ENCODE measurements at places on chromosomes 3 and 15. TPM values are rescaled to one million over a fixed set of nuclear protein-coding genes. Genes with fewer than 3 reads are reported as not detected.

- DNase-seq: no peak
These were observed 28.6 kb upstream of the SEMA3F start for GRCh38 chr3:50126287-50127211.

DNA sequence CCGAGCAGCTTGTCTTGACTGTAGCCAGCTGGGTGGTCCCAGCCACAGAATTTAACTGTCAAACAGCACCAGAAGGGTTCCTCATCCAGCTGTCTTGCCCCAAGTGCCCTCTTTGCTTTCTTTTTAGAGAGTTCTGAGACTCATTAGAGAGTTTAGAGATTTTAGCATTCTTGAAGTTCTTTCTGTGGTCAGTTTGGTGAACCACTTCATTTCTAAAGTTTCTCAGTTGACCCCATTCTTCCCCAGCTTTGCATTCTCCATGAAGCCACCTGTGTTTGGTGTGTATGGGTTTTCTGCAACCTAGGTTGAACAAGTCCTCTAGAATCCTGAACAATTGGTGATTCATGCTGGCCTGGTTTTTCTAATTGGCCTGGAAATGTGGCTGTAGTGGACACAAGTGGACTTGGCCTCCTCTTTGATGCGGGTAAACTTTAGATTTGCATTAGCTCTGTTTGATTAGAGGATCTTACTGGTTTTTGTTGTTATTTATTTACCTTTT, 33.7 kb downstream of the FLNB start:
- no peak for DNase-seq

LXN gene
- total RNA-seq: 42.8 TPM

TAGLN3 gene
- total RNA-seq: not detected

FEZF2 gene
- not detected for total RNA-seq

GRCh38 chr3:16090024-16090423, 84.5 kb upstream of the GALNT15 start:
- DNase-seq: peak; percentile 47

- no peak for DNase-seq
These were observed 62.4 kb upstream of the ADPGK start for GRCh38 chr15:72845981-72846383.

- peak; percentile 54 for DNase-seq
These were observed at the start of gene UBE2E1 for GRCh38 chr3:23805633-23806533. Gene UBE2E1, plus strand, starts transcription at chr3:23805955. Its CDS starts 1,315 bp downstream, at chr3:23807270.

DNA sequence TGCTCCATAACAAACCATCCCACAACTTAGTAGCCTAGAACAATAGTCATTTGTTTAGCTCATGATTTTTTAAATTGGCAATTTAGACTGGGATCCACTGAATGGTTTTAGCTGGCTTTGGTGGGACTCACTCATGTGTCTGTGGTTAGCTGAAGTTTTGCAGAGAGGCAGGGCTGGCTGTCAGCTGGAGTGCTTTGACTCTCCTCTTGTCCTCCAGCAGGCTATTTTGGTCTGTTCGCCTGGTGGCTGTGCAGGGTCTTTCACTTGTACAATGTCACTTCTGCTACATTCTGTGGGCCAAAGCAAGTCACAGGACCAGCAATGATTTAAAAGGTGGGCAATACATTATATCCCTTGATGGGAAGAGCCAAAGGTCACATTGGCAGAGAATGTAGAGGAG, 1146.5 kb downstream of the ROBO2 start:
- no peak for DNase-seq
